Effector CD8-positive, alpha-beta T cell (primary cell): ENCODE measurements at places on chromosomes 3 and 15.

- DNase-seq: no peak
Measured at GRCh38 chr3:162285259-162285658, 788.7 kb downstream of the OTOL1 start.

GRCh38 chr15:88060383-88060782 lies 196.2 kb downstream of the NTRK3 start:
- no peak for DNase-seq

DNA sequence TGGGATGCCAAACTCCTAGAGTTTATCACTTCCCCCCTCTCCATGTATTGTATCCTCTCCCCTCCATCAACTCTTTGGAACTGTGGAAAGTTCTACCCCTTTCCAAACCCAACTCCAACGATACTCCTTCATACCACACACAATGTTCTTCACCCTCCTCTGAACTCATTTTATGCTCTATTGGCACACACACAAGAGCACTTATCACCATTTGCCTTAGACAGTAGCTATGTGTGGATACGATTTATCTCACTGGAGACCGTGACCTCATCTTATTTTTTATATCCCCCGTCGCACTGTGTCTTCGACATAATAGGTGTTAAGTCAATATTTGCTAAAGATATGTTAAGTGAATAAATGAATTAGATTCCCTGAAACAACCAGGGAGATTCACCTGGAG lies 316.5 kb upstream of the PROK2 start:
- DNase-seq: no peak

DNA sequence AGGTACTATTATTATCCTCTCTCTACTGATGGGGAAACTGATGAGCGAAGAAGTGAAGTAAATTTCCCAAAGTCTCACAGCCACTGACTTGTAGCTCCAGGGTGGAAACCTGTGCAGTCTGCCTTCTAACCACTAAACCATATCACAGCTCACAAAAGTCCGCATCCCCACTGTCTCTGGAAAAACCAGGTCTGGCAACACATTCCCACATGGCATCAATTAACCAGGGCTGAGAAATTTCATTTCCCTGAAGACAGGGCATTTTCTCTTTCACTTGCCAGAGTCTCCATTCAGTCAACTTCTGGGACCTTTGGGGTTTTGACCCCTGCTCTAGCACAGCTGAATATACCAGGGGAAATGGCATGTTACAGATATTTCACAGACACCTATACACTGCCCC lies 26.5 kb downstream of the FBXO40 start:
- no peak for DNase-seq

- DNase-seq: no peak
Measured at GRCh38 chr3:191987831-191988350, 526.9 kb downstream of the PYDC2 start.

GRCh38 chr15:86157606-86158293 lies 78.1 kb downstream of the AGBL1 start:
- DNase-seq: no peak

GRCh38 chr15:48437178-48437577 lies 105.9 kb downstream of the DUT start:
- no peak for DNase-seq

GRCh38 chr3:114178770-114179368 lies at the start of gene DRD3:
TSS of gene DRD3 (minus strand) at chr3:114179052. CDS start at chr3:114171992, 7,060 bp downstream.
- no peak for DNase-seq

GRCh38 chr3:125382298-125382697 lies 7.2 kb upstream of the ZNF148 start:
- no peak for DNase-seq

DNA sequence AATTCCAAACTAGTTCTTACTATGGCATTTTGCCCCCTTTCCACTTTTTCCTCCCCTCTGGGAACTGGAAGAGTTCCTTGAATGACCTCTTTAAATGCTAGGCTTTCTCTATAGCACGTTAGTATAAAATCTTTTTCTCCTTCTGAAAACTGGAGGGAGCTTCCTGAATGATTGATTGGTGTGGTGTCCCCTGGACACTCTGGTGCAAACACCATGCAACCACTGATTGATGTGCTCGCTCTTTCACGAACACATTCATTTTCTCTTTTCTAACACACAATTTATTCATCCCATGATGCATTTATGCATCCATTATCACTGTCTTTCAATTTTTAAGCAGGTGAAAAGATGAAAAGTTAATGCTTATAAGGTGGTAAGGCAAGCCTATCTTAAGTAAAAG lies 159.1 kb upstream of the NANOGP8 start:
- no peak for DNase-seq

- DNase-seq: no peak
Measured at GRCh38 chr3:158165141-158165655, 55.3 kb downstream of the RSRC1 start.

- DNase-seq: no peak
Measured at GRCh38 chr3:26437678-26438077, 184.9 kb upstream of the LRRC3B start.

DNA sequence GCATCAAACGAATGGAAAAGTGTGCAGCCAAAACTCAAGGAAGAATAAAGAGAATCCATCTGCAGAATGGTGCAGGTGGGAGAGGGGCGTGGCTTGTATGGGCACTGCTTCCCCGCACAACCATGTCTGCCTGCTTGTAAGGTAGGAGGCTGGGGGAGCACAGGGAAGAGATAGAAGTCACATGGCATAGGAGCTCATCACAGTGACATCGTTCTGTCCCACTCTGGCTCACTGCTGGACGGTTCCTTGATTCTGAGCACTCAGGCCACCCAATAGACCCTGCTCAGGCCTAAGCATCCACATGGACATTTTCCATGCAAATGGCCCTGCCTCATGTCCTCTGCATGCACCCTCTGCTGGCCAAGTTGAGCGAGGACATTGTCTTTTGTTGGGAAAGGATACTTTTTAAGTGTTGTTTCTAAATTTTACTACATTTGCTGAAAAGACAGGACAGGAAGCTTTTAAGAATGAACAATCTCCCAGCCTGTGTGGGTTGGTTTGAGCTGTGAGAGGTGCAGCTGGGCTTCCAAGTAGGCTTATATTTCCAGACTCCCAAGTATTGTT lies 3.1 kb downstream of the MYLK start:
- DNase-seq: no peak

GRCh38 chr3:69231929-69232440 lies 109.6 kb upstream of the LMOD3 start:
- no peak for DNase-seq

- DNase-seq: no peak
Measured at GRCh38 chr3:75089841-75090240, 475.4 kb upstream of the CNTN3 start.

- no peak for DNase-seq
Measured at GRCh38 chr15:70050441-70050840, 47.3 kb downstream of the TLE3 start.

- DNase-seq: no peak
Measured at GRCh38 chr3:69776920-69777581, 37.8 kb downstream of the MITF start.

GRCh38 chr15:31465083-31465955 lies 138.7 kb downstream of the KLF13 start:
- DNase-seq: no peak

DNA sequence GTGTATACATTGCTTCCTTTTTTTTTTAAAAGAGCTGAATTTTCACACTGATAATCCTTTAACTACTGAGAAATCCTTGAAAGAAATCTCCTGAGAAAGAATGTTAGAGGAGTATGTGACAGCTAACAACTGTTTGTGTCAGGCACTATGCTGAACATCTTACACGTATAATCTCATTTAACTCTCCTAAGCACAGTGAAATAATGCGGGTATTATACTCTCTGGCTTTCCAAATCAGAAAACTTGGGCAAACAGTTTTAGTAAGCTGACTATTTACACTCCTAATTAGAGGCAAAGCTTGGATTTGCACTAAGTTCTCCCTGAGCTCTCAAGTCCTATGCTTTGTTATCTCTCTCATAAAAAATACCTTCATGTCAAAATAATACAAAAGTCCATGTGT lies 69.3 kb downstream of the SMARCC1 start:
- no peak for DNase-seq

DNA sequence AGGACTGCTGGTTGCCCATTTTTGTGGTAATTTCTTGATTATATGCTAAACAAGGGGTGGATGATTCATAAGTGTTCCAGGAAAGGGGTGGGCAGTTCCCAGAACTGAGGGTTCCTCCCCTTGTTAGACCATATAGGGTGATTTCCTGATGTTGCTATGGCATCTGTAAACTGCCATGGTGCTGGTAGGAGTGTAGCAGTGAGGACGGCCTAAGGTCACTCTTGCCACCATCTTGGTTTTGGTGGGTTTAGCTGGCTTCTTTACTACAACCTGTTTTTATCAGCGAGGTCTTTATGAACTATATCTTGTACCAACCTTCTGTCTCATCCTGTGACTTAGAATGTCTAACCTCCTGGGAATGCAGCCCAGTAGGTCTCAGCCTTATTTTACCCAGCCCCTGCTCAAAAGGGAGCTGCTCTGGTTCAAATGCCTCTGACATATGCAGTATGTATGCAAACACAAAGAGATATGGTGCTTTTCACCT lies 46.2 kb downstream of the C3orf38 start:
- no peak for DNase-seq

DNA sequence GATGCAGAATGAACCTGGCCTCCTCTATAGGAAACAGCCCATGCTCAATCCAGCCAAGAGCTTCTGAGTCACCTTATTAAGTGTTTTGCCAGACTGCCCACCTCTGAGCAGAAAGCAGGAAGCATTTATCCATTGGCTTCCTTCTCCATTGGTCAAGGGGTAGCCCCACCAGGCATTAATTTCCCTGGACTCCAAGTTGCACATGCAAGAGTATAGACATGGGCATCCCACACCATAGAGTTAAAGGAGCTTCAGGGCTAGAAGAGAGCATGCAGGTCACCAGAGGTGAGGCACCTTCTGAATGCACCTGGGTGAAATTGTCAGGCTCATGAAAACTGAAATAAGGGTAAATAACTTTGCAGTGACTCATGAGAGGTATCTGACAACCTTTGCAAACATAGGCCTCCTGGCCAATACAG lies 230.8 kb upstream of the STAC start:
- DNase-seq: no peak
